ENCODE measurements at places on chromosomes 7 and 10. TPM values are rescaled to one million over a fixed set of nuclear protein-coding genes. Genes with fewer than 3 reads are reported as not detected.

The PALS2 gene
- 44.6 TPM for total RNA-seq

The FLNC gene
- total RNA-seq, result 42.8 TPM

The MEOX2 gene
- total RNA-seq, result not detected

The CCDC172 gene
- not detected for total RNA-seq

The PDE1C gene
- 0.17 TPM for total RNA-seq

The AGMO gene
- total RNA-seq, result not detected
